ENCODE measurements at places on chromosomes 7 and 10.
A peak's percentile ranks its signal among the peaks of the same experiment; 100 is the strongest.

DNA sequence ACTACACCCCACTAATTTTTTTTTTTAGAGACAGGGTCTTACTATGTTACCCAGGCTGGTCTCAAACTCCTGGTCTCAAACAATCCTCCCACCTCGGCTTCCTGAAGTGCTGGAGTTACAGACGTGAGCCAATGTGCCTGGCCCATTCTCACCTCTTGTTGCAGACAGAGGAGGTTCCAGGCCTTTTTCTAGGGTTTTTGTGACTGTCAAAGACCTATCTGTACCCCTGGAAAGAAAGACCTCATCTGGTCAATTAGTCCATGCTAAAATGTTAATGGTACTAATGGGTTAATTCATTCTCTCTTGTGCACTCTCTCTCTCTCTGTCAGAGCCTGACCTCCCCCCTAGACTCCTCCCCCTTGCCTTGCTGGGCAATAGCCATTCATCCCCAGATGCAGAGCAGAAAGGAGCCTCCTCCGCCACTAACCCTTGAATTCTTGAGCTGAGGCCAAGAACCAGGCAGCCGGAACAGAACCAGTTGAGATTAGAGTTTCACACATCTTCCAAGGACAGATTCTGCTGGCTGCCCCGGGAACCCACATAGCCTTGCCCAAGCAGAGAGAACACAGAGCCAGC is 209.7 kb downstream of the SKIDA1 start:
- no peak for DNase-seq

GRCh38 chr10:85638797-85639196 is 727.8 kb downstream of the GRID1 start:
- no peak for DNase-seq

GRCh38 chr7:25574828-25575227 is 346.5 kb upstream of the NPVF start:
- no peak for DNase-seq

GRCh38 chr7:141225916-141226618 is 152.2 kb downstream of the TMEM178B start:
- peak; percentile 84 for DNase-seq

DNA sequence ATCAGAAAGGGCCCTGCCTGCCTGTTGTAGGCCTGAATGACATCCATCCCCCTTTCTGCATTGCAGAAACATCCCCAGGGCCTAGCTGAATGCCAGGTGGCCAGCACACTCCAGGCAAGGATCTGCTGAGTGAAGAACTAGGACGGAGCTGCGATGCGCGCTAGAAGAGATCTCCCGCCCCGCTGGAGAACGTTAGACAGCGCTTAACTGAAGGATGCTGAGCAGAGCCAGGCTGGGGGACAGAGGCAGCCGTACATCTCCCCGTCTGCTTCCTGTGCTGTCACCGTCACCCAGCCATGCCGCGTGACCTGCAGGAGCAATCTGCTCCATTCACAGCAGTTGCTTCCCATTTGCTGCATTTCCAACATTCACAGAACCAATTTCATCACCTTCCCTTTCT is 73.3 kb downstream of the FAM53B start:
- DNase-seq, result no peak

DNA sequence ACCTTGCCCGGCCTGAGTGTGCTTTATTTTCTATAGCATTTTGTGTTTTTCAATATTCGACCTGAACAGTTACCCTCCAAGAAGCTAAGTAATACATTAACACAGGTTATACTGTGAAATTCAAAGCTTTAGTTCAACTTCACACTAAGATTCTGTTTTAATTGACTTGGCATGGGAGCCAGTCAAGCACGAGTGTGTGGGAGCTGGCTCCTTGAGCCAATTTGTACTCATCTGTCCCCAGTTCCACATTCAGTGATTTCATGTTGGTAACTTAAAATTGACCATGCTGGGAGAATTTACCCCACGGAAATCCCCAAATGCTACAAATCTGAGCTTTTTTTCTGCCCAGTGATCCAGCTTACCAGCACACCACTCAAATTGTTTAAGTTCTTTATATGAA is 20.3 kb downstream of the TSPAN12 start:
- DNase-seq, result no peak
